ENCODE measurements at places on chromosomes 3 and 15. TPM values are rescaled to one million over a fixed set of nuclear protein-coding genes. Genes with fewer than 3 reads are reported as not detected.

DNA sequence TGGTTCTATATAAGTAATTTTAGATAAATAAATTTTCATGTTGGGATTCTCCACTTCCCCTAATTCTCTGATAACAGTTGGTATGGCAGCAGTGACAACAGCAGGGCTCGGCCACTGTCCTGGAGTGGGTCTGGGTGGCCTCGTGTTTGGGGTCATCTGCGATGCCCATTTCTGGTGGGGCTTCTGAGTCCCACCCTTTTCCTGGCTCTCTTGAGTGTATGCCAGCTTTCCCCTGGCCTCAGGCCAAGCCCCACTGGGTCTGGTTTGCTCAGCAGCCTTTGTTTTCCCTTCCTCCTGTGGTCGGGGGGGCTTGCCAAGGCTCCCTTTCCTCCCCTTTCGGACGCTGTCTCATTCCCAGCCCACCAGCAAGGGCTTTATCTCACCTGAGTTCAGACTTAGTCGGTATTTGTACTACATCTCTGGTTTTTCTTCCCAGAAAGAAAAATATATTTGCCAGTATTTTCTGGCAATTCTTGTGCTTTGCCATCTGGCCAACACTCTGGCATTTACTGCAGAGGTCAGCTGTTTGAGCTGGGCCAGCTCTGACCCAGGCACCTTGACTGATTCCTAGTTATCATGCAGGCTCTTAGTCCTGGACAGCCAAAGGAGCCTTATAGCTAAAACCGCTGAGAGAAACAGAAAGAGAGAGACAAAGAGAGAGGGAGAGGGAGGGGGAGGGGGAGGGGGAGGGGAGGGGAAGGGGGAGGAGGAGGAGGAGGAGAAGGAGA lies 35.2 kb downstream of the MYZAP start:
- no peak for DNase-seq

DNA sequence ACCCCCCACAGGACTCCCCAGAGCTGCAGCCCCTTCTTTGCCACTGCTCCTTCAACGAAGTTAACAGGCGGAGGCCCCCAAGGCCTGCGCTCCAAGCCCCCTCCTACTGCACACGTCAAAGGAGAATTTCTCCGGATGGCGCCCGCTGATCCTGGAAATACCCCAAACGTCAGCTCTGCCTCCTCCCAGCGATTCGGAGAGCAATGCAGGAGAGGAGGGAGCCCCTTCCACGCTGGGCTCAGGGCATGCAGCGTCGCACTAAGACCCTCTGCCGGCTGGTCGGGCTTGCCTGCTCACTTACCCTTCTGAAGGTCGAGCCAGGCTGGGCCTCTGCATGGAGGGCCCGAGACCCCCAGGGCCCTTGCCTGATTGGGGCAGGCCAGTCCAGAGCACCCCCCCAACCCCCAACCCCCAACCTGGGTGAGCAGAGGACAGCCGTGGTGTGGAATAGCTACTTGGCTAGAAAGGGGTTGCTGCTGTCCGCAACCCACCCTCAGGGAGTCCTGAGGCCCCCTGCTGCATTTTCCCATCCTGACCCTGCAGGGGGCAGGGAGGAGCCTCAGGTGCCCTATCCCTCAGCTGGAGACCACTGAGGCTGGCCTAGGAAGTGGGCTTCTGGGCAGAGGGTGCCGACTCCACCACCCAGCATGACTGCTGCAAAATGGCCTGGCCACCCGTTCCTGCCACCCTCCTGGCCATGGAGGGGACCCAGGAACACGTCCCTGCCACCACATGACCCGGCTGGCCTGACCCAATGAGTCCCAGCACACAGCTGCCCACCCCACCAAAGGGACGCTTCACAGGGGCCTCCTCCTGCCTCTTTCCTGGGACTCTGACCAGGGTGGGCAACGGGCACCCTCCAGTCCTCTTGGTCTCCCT lies 976 bp downstream of the ATP2B2 start:
- DNase-seq = no peak

DNA sequence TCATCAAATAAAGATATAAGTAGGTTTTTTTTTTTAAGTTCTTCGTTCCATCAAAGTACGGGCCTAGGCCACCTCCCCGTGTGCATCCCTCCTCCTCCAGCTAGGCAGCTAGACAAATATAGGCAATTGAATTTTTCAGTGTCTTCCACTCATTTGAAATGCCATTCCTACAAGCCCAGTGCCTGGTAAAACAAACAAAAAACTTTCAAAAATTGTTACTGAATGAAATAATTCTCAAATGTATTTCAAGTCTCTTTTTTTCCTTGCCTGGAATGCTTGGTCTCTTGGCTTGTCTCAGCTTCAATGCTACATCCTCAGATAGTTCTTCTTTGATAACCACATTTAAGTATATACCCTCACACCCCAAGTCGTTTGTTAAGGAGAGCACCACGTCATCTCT lies 3.8 kb downstream of the EIF2AK4 start:
- DNase-seq = no peak

DNA sequence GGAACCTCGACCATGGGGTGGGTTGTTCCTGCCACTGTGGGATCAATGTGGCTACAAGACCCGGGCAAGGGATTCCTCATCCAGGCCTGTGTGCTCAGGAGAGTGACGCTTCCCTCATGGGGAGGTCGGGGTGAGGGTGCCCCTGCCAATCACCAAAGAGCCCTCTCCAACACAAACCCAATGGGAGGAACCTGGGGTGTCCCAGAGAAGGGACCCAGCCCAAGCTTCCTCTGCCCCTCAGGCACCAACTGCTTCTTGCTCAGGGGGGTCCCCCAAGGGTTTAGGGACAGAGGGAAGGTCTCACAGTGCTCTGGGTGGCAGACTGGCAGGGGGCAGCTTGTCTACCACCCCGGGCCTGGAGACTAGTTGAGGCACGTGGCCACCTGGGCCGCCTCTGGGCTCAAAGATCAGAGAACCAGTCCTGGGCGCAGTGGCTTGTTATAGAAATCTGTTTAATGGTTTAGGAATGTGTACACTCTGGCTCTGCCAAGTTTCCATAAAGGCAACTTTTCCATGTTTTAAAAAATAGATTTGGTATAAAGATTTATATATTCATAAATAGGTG lies 26.6 kb downstream of the GP9 start:
- DNase-seq = no peak

DNA sequence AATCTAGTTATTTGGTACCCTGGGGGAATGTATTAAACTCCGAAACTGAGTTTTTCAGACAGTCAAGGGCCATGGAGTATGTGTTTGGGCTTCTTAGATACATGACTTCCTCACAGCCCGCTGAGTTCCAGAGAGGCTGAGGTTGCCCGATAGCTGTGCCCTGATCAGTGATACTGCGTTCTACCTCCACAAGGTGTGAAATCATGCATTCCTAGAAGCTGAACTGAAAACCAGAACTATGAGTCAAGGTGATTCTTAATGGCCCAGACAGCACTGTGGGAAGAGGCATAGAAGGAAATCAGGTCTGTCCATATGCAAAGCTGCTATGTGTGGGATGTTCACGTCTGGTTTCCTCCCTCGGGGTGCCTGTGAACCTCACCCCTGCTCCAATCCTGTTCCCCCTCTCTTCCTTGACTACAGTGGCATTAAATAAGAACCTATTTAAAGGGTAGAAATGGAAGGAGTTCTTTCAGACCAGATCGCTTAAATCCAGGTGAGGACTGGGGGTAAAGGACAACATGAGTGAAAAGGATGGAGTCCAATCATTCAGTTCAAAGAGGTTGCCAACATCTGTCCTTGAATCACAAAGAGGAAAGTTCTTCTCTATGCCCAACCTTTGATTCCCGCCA lies 74.3 kb downstream of the MYO1E start:
- peak; percentile 6 for DNase-seq

The NEO1 gene
- total RNA-seq = 4.9 TPM

The PLS1 gene
- total RNA-seq = 6.9 TPM

The HYKK gene
- total RNA-seq = 0.58 TPM

The FRMD4B gene
- 24.6 TPM for total RNA-seq
